ENCODE measurements at places on chromosomes 4 and X.

- no peak for DNase-seq
These were observed 8.1 kb downstream of the JAKMIP1 start for GRCh38 chr4:6192245-6192644.

DNA sequence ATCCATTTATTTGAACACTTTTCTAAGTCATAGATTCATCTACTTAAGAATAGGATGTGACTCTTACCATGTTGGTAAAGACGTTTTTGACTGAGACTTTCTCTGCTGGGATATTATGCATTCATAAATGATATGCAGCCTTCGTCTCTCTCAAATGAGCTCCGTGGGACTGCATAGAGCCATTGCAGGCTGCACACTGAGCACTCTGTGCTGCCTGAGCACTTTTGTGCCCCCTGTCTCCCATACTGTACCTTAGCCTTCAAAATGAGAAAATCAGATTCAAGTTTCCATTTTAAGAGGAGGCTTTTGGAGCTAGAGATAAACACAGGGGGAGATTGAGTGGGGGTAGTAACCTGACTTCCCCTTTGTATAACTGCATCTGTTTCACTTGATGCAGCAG is 433.6 kb downstream of the ZIC3 start:
- DNase-seq = no peak

- no peak for DNase-seq
These were observed 128.3 kb downstream of the MAGEE1 start for GRCh38 chrX:76555816-76556215.

GRCh38 chr4:52576326-52576725 is 82.8 kb downstream of the USP46 start:
- DNase-seq = no peak
